ENCODE measurements at places on chromosomes 6 and 20.

- no peaks in the 10 kb centered on the region for H3K27me3 ChIP-seq
- H3K4me1 ChIP-seq: no peaks in the 10 kb centered on the region
- H3K27ac ChIP-seq: no peak overlapping the region
- no peak overlapping the region for H3K4me3 ChIP-seq
- H3K36me3 ChIP-seq: no peaks in the 10 kb centered on the region
Measured at GRCh38 chr6:29531668-29532067, 27.9 kb downstream of the UBD start.

GRCh38 chr6:168985705-168986104, 267.9 kb downstream of the THBS2 start:
- H3K4me1 ChIP-seq: no peaks in the 10 kb centered on the region
- no peak overlapping the region for H3K4me3 ChIP-seq
- no peak overlapping the region for H3K27ac ChIP-seq
- DNase-seq: no peak

DNA sequence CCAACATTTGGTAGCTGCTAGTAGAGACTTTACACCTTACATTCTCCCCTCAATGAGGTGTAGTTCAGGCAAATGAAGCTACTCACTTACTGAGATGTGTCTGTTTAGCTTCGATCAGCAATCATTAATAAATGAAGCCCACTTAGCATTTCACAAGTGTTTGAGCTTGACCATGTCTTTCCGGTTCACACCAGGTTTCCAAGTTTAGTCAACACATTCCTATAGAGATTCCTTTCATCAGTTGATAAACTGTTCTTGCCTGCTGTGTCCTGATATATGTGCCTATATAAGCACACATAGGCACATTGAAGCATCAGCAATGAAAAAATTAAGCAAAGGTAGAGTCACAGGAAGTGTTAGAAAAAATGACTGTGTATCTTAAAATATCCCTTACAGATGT, 150.0 kb downstream of the BTBD3 start:
- no peaks in the 10 kb centered on the region for H3K4me1 ChIP-seq
- no peak for DNase-seq
- no peaks in the 10 kb centered on the region for H3K27me3 ChIP-seq
- H3K4me3 ChIP-seq: no peak overlapping the region
- H3K36me3 ChIP-seq: no peaks in the 10 kb centered on the region

DNA sequence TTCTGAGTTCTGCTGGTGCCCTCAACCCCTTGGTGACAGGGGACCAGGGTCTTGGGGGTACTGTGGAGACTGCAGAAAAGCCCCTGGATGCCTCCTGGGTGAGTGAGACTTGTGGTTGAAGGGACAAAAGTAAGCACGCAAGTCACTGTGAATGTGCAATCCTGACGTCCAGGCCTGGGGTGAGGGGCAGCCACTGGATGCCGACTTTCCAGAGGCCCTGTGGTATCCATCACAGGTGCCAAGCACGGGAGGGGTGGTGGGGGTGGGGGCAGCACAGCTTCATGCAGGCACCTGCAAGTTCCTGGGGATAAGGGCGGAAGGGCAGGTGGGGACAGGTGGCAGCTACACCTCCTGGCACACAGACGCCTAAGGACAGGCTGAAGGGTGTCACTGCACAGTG, 20.1 kb upstream of the UBE2V1 start:
- DNase-seq: no peak
- no peaks in the 10 kb centered on the region for H3K27me3 ChIP-seq
- H3K27ac ChIP-seq: no peak overlapping the region

DNA sequence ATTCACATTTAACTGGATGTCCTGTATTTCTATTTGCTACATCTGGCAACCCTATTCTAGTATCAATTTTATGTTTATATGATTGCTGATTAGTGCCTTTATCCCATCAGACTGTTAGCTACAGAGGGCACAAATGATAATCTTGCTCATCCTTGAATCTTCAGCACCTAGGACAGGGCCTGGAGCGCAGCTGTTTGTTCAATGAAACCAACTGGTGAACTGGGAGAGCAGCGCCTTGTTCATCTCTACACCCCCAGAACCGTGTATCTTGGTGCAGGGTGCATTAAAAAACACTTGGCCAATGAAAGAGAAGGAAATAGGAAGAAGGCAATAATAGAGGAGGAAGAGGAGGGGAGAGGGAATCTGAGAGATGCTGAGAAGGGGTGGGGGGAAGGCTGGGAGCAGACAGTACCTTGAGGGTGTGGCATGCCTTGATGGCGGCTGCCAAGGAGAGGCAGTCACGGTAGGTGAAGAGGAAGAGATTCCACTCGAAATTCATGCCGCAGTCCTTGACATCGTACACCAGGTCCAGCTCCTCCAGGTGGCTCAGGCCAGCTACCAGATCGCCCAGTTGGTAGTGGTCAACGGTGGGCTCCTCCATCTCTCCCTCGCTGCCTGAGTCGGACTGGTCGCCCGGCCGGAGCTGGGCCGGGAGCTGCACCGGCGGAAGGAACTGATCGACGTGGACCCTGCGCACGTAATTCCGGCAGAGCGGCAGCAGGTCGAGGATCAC, 15.5 kb downstream of the TMEM151B start:
- H3K36me3 ChIP-seq: no peaks in the 10 kb centered on the region
- DNase-seq: no peak
- no peak overlapping the region for H3K27ac ChIP-seq
- no peaks in the 10 kb centered on the region for H3K4me1 ChIP-seq

GRCh38 chr20:9535449-9535848, 21.1 kb downstream of the LAMP5 start:
- no peaks in the 10 kb centered on the region for H3K36me3 ChIP-seq
- no peaks in the 10 kb centered on the region for H3K27me3 ChIP-seq
- no peaks in the 10 kb centered on the region for H3K4me1 ChIP-seq
- H3K27ac ChIP-seq: no peak overlapping the region

GRCh38 chr20:25483431-25484132, 76.1 kb downstream of the GINS1 start:
- no peaks in the 10 kb centered on the region for H3K36me3 ChIP-seq
- no peak overlapping the region for H3K4me3 ChIP-seq
- no peaks in the 10 kb centered on the region for H3K4me1 ChIP-seq
- H3K27ac ChIP-seq: no peak overlapping the region

GRCh38 chr20:50783390-50783789, 11.5 kb upstream of the BCAS4 start:
- peaks cover 3% of the 10 kb centered on the region for H3K4me1 ChIP-seq
- no peaks in the 10 kb centered on the region for H3K36me3 ChIP-seq
- H3K27me3 ChIP-seq: no peaks in the 10 kb centered on the region
- H3K27ac ChIP-seq: no peak overlapping the region
- H3K4me3 ChIP-seq: no peak overlapping the region
- DNase-seq: no peak

- H3K27me3 ChIP-seq: no peaks in the 10 kb centered on the region
- no peak overlapping the region for H3K27ac ChIP-seq
- H3K4me1 ChIP-seq: no peaks in the 10 kb centered on the region
Measured at GRCh38 chr20:39576771-39577170, 614.6 kb downstream of the DHX35 start.

GRCh38 chr6:42889815-42890214, 10.4 kb downstream of the RPL7L1 start:
- peak overlapping the region; percentile 87 for H3K27ac ChIP-seq
- no peak for DNase-seq
- H3K27me3 ChIP-seq: no peaks in the 10 kb centered on the region
- peaks cover 14% of the 10 kb centered on the region for H3K4me1 ChIP-seq

DNA sequence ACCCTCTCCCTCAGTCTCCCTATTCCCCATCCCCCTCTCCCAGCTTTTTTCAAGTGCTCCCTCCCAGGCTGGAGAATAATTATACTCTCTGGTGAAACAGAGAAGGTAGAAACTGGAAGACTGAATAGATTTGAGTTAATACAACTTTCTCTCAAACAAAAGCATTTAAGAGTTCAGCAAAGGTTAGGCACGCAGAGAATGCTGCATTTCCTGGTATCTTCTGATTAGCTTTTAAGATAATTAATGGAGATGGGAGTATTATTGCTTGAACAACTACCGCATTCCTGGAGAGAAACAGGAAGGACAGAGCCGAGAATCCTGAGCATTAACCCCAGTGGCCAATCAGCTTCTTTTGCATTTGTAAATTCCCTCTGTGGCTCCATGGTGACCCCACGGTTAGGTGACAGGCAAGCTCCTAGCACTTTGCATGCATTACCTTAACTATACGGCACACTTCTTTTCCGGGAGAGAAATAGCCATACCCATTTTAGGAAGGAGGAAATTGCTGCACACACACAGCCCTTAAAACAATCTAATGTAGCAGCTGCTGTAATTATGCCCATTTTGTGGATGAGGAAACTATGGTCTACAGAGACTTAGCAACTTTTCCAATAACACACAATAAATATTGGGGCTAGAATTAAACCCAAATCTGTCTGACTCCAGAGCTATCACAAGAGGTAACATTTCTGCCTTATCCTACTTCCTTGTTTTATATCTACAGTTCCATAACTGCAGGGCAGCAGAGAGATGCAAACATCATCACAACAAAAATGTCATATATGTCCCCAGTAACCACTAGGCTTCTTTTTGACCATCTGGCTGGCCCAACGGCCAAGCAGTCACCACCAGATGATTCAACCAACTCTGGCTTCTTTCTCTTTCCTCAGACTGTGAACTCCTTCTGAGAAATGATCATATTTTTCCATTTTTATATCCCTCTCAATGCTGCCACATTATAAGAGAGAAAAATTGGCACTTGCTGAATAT, 169.9 kb downstream of the CD24 start:
- H3K27me3 ChIP-seq: no peaks in the 10 kb centered on the region
- H3K4me1 ChIP-seq: peaks cover 6% of the 10 kb centered on the region
- H3K27ac ChIP-seq: no peak overlapping the region

GRCh38 chr6:111423960-111424846, 58.8 kb downstream of the REV3L start:
- no peak overlapping the region for H3K4me3 ChIP-seq
- H3K36me3 ChIP-seq: no peaks in the 10 kb centered on the region
- no peaks in the 10 kb centered on the region for H3K27me3 ChIP-seq

GRCh38 chr20:13305284-13305683, 84.2 kb downstream of the ISM1 start:
- no peak overlapping the region for H3K27ac ChIP-seq
- no peaks in the 10 kb centered on the region for H3K27me3 ChIP-seq
- peaks cover 14% of the 10 kb centered on the region for H3K4me1 ChIP-seq
- H3K36me3 ChIP-seq: no peaks in the 10 kb centered on the region
- H3K4me3 ChIP-seq: no peak overlapping the region
- no peak for DNase-seq

DNA sequence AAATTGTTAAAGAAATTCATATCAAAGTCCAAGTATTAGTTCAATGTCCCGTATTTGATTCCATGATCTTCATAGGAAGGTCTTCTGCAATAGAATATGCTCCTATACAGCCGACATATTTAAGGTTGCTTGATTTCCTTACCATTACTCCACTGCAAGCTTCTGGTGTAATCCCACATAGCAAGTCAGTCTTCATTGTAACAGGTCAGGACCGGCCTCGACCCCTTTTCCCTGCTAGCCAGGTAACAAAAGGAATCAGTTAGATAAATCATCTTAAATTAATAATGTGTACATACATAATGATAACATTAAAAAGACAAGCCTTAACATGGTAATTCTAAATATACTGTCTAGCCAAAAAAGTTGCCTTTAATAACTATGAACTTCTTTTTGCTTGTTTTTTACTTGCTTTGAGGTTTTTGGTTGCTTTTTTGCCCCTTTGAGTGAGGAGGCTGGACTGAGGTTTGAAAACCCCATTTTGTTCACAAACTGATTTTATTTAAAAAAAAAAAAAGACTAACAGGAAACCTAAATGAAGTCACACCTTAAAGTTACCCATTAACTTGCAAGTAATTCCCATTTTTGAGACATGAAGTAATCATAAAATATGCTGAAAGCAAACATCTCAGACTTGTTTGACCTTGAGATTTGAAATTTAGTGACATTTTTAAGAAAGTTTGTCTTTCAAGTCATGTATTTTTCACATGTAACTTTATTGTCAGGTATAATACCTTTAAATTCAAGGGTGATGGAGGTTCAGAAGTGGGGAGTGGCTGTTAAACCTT, 19.2 kb upstream of the SNX14 start:
- H3K4me1 ChIP-seq: peaks cover 2% of the 10 kb centered on the region
- H3K27me3 ChIP-seq: no peaks in the 10 kb centered on the region
- H3K4me3 ChIP-seq: no peak overlapping the region

DNA sequence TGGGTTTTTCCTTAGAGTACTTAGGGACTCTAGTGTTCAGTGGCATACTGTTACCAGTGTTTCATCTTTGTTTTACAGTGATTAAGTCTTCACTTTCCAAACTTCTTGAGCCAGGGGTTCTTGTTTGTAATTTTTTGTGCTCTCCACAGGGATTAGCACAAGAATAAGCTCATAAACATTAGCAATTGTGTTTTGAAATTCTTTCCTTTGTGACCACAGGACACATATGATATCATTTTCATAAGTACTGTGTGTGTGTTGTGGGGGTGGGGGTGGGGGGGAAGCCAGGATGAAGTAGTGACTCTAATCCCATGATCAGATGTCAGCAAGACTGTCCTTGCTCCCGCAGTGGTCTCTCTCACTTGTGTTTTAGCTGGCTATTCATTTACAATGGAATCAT, 101.5 kb upstream of the SCP2D1 start:
- no peak overlapping the region for H3K27ac ChIP-seq
- no peaks in the 10 kb centered on the region for H3K36me3 ChIP-seq
- no peaks in the 10 kb centered on the region for H3K4me1 ChIP-seq
- DNase-seq: no peak

GRCh38 chr6:2196079-2196679, 49.2 kb downstream of the GMDS start:
- H3K27me3 ChIP-seq: no peaks in the 10 kb centered on the region
- DNase-seq: no peak
- H3K4me3 ChIP-seq: no peak overlapping the region
- H3K36me3 ChIP-seq: no peaks in the 10 kb centered on the region

DNA sequence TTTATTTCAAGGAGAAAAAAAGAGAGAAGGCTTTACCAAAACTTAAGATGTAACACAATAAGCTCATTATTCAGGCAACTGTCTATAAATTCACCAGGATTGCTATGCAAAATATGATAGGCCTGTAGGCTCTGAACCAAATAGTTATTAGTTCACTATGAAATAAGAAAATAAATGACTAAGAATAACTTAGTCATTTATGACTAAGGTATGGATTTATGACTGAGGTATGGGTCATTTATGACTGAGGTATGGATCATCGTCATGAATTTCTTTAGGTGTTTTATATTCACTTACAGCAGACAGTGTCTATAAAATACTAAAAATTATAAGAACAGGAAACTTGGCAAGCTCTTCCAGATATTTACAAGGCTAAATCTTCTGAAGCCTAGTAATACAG, 52.1 kb upstream of the SNX9 start:
- DNase-seq: no peak
- H3K27me3 ChIP-seq: no peaks in the 10 kb centered on the region
- H3K4me1 ChIP-seq: no peaks in the 10 kb centered on the region
- no peak overlapping the region for H3K4me3 ChIP-seq

DNA sequence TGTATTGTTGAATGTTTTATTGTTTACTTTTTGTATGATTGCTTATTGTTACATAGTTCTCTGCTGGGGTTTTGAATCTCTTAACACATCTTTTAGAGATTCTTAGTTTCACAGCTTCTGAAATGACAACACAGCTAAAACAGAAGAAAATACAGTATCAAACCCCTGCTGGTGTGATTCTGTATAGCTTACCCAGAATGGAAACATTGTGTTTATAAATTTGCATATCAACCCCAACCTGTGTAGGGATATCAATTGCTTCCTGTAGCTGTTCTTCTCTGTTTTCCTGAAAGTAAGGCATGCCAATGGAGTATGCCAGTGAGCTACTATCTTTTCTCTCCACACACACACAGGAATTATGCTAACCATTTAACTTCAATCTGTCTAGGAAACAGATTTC, 64.3 kb upstream of the ID4 start:
- no peaks in the 10 kb centered on the region for H3K36me3 ChIP-seq
- no peak overlapping the region for H3K27ac ChIP-seq
- H3K4me1 ChIP-seq: no peaks in the 10 kb centered on the region

GRCh38 chr6:159953091-159953601, 15.7 kb upstream of the IGF2R start:
- H3K36me3 ChIP-seq: no peaks in the 10 kb centered on the region
- DNase-seq: no peak
- H3K27ac ChIP-seq: peak overlapping the region; percentile 32

Measured in liver (tissue), 10 donors.